ENCODE measurements at places on chromosomes 6 and 20. TPM values are rescaled to one million over a fixed set of nuclear protein-coding genes. Genes with fewer than 3 reads are reported as not detected.

SMLR1 gene
- not detected for total RNA-seq

GCM1 gene
- not detected for total RNA-seq

TCFL5 gene
- 12.3 TPM for total RNA-seq

RRAGD gene
- total RNA-seq = 0.27 TPM

DLK2 gene
- total RNA-seq = 0.27 TPM

HLA-DRA gene
- total RNA-seq = not detected

KIAA1755 gene
- total RNA-seq = 0.14 TPM

TSBP1 gene
- not detected for total RNA-seq

SYNDIG1 gene
- not detected for total RNA-seq

LRP11 gene
- 24.7 TPM for total RNA-seq

PBX2 gene
- 41.5 TPM for total RNA-seq

RBL1 gene
- 34.7 TPM for total RNA-seq

CRISP2 gene
- not detected for total RNA-seq

C6orf58 gene
- total RNA-seq = not detected

RIPOR3 gene
- total RNA-seq = not detected

EFCAB8 gene
- total RNA-seq = 0.43 TPM

SUMO4 gene
- total RNA-seq = 5.5 TPM

PPP1R16B gene
- 93.3 TPM for total RNA-seq

PRICKLE4 gene
- 3.3 TPM for total RNA-seq

DBNDD2 gene
- total RNA-seq = 14.1 TPM

MTFR2 gene
- 9.0 TPM for total RNA-seq

PRSS16 gene
- not detected for total RNA-seq

RSPH9 gene
- 0.14 TPM for total RNA-seq

NHLRC1 gene
- 2.3 TPM for total RNA-seq

RRP36 gene
- total RNA-seq = 104 TPM

RNF114 gene
- 75.1 TPM for total RNA-seq

TBP gene
- total RNA-seq = 16.4 TPM

RGS17 gene
- 4.8 TPM for total RNA-seq
